ENCODE measurements at places on chromosomes 6 and 20.

GRCh38 chr20:34983995-34984735 is 28.5 kb downstream of the MYH7B start:
- no peak for DNase-seq

GRCh38 chr6:144797881-144798589 is 512.9 kb downstream of the UTRN start:
- DNase-seq, result no peak

GRCh38 chr6:53986165-53986720 is 125.0 kb upstream of the MLIP start:
- no peak for DNase-seq

- no peak for DNase-seq
Observed at GRCh38 chr20:41175727-41176330, 38.5 kb downstream of the PLCG1 start.

- no peak for DNase-seq
Observed at GRCh38 chr20:24915440-24915839, 33.6 kb upstream of the CST7 start.

DNA sequence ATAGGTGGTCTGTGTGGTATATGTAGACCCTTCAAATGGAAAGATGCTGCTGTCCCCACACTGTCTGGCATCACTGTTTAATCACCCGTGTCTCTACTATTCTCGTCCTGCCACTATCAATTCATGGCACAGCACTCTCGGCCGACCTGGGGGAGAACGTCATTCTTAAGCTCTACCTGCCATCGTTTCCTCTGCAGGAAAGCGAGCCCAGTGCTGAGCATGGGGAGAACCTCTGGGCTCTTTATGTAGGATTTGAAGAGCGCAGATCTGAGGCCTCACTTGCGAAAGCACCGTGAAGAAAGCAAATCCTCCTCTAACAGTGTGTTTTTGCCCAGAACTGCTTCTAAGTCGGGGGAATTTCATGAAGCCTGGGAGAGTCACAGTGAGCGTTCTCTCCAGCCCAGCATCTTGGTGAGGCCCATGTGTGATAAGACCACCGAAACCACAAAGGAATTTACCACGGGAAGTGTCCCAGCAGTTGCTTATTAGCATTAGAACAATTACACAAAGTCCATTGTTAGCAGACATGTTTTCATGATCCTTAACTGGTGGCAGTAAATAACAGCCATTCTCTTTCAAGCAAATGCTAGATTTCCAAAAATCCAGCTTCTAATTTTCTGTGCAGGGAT is 124.3 kb downstream of the SCML4 start:
- DNase-seq, result no peak

DNA sequence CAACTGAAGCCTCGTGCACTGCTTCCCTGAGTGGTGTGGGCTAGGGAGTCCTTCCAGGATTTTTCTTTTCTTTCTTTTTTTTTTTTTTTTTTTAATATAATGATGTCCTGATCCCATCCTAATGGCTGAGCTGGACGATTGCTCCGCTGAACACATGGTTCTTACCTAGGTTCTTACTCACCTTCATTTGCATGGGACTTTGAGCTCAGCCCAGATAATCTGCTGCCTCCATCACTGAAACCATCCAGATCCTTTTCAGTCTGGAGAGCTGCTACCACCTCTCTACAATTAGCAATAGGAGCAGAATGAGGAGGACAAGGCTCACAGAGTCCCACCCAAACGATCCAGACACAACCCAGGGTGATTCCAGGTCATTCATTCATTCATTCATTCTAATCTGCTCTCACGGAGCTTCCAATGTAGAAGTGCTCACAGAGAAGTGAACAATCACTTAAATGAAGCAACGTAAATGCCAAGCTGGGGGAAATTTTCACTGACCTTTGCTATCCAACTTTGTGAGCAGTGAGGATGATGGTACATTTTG is 246.3 kb upstream of the RREB1 start:
- DNase-seq, result no peak

DNA sequence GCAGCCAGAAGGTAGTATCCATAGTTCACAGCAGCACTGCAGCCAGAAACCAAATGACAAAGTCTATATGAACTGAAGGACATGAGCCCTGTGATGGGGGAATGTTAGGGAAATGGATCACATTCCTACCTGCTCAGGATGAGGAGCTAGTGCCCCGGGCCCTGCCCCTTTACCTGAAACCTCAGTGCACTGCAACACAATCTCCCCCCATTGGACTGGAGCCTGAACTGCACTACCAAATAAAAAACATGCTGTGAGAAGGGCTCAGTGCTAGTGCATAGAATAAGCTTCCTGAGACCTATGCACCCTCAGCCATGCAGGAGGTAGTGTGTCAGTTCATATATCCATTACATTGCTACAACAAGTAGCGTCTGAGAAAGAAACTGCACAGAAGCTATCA is 477.8 kb downstream of the HACE1 start:
- no peak for DNase-seq

DNA sequence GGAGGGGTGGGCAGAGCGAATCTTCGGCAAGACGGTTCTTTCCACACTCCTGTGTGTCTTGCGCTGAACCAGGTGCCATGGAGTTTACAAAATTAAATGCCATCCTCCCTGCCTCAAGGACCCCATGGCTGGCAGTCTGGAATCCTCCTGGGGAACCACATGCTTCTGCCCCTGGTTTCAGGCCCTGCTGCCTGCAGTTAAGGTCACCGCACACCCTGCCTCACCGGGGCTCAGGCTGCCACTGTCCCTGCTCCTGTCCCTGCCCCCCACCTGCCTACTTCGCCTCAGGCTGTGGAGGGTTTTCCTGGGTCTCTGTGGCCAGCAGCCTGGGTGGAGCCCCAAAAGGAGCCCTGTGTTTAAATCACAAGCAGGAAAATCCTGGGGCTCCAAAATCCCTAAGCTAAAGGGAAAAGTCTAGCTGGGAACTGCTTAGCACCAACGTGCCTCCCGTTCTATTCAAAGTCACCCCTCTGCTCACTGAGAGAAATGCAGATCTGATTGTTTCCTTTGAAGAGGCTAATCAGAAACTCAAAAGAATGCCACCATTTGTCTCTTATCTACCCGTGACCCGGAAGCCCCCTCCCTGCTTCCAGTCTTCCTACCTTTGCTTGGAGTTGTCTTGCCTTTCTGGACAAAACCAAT is 10.6 kb upstream of the TTLL2 start:
- DNase-seq, result no peak

DNA sequence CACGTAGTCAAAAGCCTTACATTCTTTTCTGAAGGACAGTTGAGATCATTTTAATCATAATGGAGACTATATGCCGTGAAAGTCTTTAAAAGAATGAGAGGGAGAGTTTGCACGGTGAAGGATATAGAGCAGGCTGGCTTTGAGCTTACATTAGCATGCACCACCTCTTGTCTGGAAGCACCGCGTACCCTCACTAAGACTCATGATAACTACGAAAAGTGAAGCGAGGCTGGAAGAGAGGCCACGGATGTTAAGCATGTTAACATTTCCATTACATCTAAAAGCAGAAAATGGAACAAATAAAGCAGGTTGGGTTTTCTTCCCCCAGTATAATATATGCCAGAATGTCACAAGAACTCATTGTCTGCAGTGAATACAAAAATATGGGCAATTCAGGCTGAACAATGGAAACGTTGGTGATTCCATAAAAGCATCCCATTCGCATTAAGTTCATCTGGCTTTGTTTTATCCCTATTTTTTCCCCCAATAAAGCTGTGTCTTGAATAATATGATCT is 40.6 kb upstream of the NKX2-2 start:
- DNase-seq, result no peak

DNA sequence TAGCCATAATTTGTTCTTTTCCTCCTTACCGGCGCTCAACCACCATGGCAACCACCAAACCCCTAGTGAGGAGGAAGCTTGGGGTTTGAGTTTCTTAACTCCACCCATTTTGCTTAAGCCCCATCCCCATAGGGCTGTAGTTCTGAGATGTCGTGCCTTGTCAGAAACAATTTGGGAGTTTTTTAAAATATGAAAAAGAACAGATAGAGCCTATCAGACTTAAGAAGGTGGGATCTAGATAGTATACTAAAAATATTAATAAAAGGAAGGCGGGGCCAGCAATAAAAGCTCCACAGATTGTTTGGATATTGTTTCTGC is 5.6 kb downstream of the BRD2 start:
- no peak for DNase-seq

DNA sequence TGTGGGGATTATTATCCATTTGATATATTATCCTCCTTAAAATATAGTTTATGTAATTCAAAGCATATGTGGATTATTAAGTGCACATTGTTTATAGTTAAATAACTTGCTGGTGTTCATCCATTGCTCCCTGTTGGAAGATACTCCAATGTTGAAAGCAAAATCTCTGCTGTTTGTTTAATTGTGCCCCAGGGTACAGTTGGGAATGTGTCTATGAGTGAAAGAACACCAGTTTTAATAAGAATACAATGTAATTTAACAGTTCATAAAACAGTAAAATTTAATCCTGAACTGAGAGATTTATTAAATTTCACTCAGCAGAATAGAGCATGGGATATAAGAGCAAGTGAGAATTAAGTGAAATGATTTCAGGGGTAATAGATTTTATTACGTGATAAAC is 364.9 kb downstream of the GRIK2 start:
- no peak for DNase-seq

DNA sequence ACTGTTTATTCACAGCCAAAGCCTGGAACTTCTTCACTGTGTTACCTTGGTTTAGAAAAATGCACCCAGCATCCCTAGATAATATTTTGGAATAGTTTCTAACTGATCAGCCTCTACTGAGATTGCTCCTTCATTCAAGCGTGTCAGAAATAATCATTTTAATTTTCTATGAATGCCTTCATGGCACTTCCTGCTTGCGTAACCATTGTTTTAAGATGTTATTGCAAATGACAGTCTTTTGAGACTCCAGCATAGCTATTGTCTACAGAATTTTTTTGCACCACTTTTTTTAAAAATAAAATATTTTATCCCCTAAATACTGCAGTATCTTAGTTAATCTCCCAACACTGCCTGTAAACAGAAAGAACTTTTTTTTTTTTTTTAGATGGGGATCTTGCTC is 213.1 kb downstream of the PHACTR1 start:
- DNase-seq, result no peak

GRCh38 chr20:37404461-37404890 is 58.5 kb downstream of the SRC start:
- DNase-seq, result no peak

DNA sequence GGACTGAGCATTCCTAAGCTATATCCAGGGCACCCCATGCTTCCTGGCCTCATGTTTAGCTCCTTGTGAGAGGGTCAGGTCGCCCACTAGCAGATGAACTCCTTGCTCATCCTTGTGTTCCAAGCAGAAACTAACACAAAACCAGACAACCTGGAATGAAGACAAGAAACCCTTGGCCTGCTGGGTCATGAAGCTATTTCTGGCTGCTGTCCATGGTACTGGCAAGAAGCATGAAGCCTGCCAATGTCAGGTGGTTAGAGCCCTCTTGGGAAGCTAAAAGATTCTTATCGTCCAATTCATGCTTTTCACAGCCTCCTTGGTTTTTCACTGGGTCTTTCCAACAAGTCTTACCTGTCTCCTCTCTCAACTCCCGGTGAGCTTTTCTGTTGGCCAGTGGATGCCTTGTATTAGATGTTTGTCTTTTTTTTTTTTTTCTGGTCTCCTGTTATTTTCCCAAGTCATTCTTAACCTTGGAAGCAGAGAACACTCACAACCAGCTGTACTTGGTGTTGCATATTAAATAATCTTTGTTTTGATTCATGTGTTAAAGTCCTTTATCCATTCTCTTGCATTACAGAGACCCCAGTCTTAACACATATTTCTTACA is 180.3 kb downstream of the ANKRD60 start:
- DNase-seq, result peak; percentile 74

GRCh38 chr6:162099685-162100084 is 627.9 kb downstream of the PRKN start:
- no peak for DNase-seq

DNA sequence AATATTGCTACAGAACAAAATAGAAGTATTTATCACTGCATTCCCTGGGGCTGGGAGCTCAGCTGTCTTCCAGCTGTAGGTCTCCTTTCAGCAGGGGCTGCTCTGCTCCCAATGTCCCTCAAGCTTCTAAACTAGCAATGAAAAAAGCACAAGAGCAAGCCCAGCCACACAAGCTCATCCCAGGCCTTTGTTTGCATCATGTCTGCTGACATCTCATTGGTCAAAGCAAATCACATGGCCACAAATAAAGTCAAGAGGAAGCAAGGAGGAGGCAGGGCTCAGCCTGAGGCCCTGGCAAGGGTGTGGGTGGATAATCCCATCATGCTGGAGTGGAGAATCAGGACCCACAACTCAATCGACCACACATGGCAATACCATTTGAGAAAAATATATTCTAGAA is 2.2 kb upstream of the BFSP1 start:
- no peak for DNase-seq

GRCh38 chr6:44000164-44000842 is 126.9 kb downstream of the MRPL14 start:
- no peak for DNase-seq

GRCh38 chr6:142429195-142429594 is 127.4 kb downstream of the ADGRG6 start:
- DNase-seq, result no peak

GRCh38 chr20:9358001-9358400 is 156.4 kb upstream of the LAMP5 start:
- no peak for DNase-seq

- no peak for DNase-seq
Observed at GRCh38 chr6:101876431-101876830, 482.9 kb downstream of the GRIK2 start.

DNA sequence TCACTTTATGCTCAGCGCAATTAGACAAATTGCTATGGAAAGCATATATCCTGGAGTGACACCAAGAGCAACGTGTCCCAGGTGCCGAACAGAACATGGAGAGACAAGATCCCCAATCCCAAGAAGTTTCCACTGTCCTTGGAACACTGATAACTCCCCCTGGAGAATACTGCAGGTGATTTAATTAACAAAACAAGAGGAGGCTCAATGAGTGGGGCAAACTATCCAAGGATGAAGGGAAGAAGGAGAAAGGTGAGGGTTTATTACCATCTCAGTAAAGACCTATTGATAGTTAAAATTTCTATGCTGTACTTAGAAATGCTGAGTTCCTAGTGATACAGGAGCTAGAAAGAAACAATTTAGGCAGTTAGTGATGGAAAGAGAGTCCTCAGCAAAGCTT is 35.7 kb downstream of the EDN1 start:
- DNase-seq, result no peak

Data from renal pelvis (tissue), 12 donors.